A549 treated with Hydrocortisone at 1 μM for 4 hours (cell line): ENCODE measurements at places on chromosomes 5 and 9. TPM values are rescaled to one million over a fixed set of nuclear protein-coding genes. Genes with fewer than 3 reads are reported as not detected.

Gene NFIB
- total RNA-seq, result 6.8 to 11.6 TPM (median 10.6 TPM) in 5 replicates

Gene LPAR1
- 20.3 to 23.3 TPM (median 23.0 TPM) in 5 replicates for total RNA-seq

Gene PCDHGA12
- total RNA-seq, result 0.03 TPM in 2 of 5 replicates, not detected in the others

Gene TRAPPC13
- total RNA-seq, result 12.3 to 17.0 TPM (median 14.3 TPM) in 5 replicates

Gene GLDC
- 12.6 to 16.1 TPM (median 13.0 TPM) in 5 replicates for total RNA-seq

Gene PCDHAC1
- total RNA-seq, result 1.8 to 2.5 TPM (median 2.2 TPM) in 5 replicates
